Fibroblast of lung (primary cell): ENCODE measurements at places on chromosomes 11 and 22. TPM values are rescaled to one million over a fixed set of nuclear protein-coding genes. Genes with fewer than 3 reads are reported as not detected.

The TRIM48 gene
- total RNA-seq: not detected in 2 replicates

The OR56A4 gene
- not detected in 2 replicates for total RNA-seq

The SLC39A13 gene
- 46.0 and 62.9 TPM in 2 replicates for total RNA-seq

The TESMIN gene
- total RNA-seq: 0.26 and 2.0 TPM in 2 replicates

The TMEM86A gene
- 0.77 and 0.83 TPM in 2 replicates for total RNA-seq

The GLB1L3 gene
- total RNA-seq: not detected in 2 replicates

The MMP10 gene
- total RNA-seq: under 0.01 and 0.66 TPM in 2 replicates

The UPK3A gene
- total RNA-seq: not detected in 2 replicates

The MOV10L1 gene
- total RNA-seq: 0.83 and 1.0 TPM in 2 replicates

The GGTLC2 gene
- total RNA-seq: not detected in 2 replicates

The C11orf98 gene
- 25.4 and 33.4 TPM in 2 replicates for total RNA-seq

The OR52I1 gene
- total RNA-seq: not detected in 2 replicates

The DLG2 gene
- total RNA-seq: 2.1 and 2.3 TPM in 2 replicates

The TRIM64 gene
- total RNA-seq: not detected in 2 replicates

The ZNF195 gene
- 15.7 and 16.8 TPM in 2 replicates for total RNA-seq

The PANX1 gene
- total RNA-seq: 38.5 and 54.5 TPM in 2 replicates

The FJX1 gene
- 8.7 and 10.4 TPM in 2 replicates for total RNA-seq

The APOBEC3B gene
- total RNA-seq: 0.77 and 2.3 TPM in 2 replicates

The DDTL gene
- 2.1 and 4.1 TPM in 2 replicates for total RNA-seq

The GLYATL2 gene
- 0.26 and 1.3 TPM in 2 replicates for total RNA-seq

The RFPL3 gene
- total RNA-seq: not detected in 2 replicates

The OR6A2 gene
- total RNA-seq: under 0.01 and 0.17 TPM in 2 replicates

The CARD18 gene
- not detected in 2 replicates for total RNA-seq

The SOX6 gene
- 1.8 and 5.1 TPM in 2 replicates for total RNA-seq

The OSBP2 gene
- 0.51 and 3.8 TPM in 2 replicates for total RNA-seq

The F2 gene
- total RNA-seq: not detected in 2 replicates

The ABCC8 gene
- total RNA-seq: not detected in 2 replicates

The OR8J1 gene
- not detected in 2 replicates for total RNA-seq

The SERPING1 gene
- total RNA-seq: 17.2 and 20.0 TPM in 2 replicates

The ARHGAP20 gene
- 9.4 and 11.6 TPM in 2 replicates for total RNA-seq

The ELFN2 gene
- total RNA-seq: under 0.01 TPM in 2 replicates
